CD4-positive, alpha-beta T cell treated with Interleukin-1 beta for 1 hour (primary cell): ENCODE measurements at places on chromosomes 3 and 15.

- DNase-seq: no peak
Observed at GRCh38 chr3:125351152-125351551, 24.0 kb downstream of the ZNF148 start.

- DNase-seq: no peak
Observed at GRCh38 chr3:64623125-64623524, 64.7 kb downstream of the ADAMTS9 start.

DNA sequence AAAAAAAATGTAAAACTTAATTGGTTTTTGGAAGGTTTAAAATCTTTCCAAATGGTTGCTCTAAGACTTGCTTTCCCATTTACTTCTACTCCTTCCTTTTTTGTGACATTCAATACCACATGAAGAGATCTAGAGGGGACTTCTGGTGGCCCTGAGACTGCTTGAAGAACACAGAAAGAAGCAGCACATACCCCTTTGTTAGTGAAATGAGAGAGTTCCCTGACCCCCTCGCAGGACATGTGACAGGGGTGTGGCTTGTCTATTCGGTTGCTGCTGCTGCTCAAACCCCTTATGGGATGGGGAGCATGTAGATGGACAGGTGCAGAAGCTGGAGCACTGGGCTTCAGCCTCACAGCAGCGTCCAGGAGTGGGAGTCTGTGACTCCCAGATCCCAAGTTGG is 71.0 kb downstream of the ZMAT3 start:
- no peak for DNase-seq

- DNase-seq: no peak
Observed at GRCh38 chr15:63364399-63365272, 17.0 kb downstream of the CA12 start.

DNA sequence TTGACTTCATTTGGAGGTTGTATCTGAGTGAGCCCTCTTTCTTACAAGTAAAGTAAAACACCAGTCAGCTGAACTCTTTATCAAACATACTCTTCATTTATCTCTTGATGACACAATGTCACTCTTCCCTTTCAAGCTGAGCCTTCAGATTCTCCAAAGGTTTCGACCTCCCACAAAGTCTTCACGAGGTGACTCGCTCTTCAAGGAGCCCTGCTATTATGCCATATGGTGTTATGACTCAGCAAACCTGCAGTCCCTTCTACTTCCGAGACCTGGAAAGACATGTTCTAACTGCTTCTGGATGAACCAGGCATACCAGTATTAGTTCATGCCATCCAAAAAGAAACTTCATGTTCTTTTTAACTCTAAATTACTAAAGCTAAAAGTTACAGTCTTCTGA is 23.1 kb downstream of the AADAC start:
- DNase-seq: no peak

DNA sequence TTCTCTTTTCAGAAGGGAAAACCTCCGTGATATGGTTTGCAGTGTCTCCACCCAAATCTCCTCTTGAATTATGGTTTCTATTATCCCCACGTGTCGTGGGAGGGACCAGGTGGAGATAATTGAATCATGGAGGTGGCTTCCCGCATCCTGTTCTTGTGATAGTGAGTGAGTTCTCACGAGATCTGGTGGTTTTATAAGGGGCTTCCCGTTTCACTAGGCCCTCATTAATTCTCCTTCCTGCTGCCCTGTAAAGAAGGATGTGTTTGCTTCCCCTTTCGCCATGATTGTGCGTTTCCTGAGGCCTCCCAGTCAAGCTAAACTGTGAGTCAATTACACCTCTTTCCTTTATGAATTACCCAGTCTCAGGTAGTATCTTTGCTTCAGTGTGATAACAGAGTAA is 692.7 kb upstream of the GRM7 start:
- DNase-seq: no peak

GRCh38 chr15:75170711-75171341 is 30.9 kb upstream of the C15orf39 start:
- DNase-seq: no peak
